Colonic mucosa (tissue), 4 donors: ENCODE measurements at places on chromosomes 11 and 22.

DNA sequence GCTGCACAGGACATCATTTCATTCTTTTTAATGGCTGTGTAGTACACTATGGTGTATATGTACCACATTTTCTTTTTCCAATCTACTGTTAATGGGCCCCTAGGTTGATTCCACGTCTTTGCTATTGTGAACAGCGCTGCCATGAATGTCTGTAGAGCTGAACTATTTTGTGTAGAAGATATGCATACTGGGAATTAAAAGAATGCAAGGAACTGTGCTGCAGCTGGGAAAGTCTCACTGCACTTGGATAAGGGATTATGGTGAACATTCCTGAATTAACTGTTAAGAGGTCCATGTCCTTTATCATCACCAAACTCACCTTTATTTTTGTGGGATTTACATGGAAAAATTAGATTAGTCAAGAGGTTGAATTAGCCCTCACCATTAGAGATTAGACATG is 224.7 kb downstream of the SNX19 start:
- no peak for DNase-seq

- no peak for DNase-seq
Observed at GRCh38 chr11:46099963-46100316, 21.3 kb downstream of the PHF21A start.

- DNase-seq, result no peak
Observed at GRCh38 chr22:47152938-47153337, 390.5 kb downstream of the TBC1D22A start.

- DNase-seq, result no peak
Observed at GRCh38 chr11:60954421-60954820, 2.4 kb upstream of the SLC15A3 start.

DNA sequence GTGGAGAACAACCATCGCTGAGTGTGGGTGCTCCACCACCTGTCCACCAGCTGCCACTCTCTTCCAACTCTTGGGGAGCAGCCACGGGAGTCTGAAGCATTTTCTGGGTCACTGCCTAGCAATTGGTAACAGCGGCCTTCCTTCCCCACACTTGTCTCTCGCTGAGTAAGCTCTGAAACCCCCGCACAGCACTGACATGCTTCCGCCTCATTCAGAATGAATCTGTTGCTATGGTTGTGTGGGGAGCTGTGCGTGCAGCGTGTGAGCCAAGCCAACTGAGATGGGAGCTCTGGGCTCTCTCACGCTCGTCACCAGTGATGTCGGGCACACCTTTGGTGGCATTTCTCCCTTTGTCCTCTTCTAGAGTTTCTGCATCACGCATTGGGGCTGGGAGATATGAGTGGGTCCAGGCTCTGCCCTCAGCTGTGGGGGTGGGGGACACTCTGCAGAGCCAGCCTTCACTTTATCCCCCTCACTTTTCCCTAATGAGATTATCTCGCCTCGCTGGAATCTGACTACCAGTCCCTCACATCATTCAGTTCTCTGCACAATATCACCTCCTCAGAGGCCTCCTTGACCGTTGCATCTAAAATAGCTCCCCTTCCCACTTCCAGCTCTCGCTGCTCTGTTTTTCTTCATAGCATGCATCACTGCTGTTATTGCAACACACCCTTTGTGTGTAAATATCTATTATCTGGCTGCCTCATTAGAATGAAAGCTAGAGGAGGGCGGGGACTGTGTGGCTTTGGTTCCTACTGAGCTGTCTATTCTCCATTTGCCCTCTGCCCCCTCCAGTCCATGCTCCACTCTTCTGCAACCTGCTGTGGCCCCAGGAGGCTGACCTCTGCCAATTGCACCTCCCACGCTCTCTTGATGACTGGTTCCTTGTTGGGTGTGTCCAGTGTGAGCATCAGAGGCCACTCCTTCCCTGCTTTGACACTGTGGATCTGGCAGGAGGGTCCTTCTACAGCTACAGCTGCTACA is 569.9 kb upstream of the CADM1 start:
- no peak for DNase-seq

- no peak for DNase-seq
Observed at GRCh38 chr11:91220476-91221202, 997.8 kb upstream of the CHORDC1 start.

- no peak for DNase-seq
Observed at GRCh38 chr11:117678658-117679406, 118.2 kb downstream of the DSCAML1 start.

DNA sequence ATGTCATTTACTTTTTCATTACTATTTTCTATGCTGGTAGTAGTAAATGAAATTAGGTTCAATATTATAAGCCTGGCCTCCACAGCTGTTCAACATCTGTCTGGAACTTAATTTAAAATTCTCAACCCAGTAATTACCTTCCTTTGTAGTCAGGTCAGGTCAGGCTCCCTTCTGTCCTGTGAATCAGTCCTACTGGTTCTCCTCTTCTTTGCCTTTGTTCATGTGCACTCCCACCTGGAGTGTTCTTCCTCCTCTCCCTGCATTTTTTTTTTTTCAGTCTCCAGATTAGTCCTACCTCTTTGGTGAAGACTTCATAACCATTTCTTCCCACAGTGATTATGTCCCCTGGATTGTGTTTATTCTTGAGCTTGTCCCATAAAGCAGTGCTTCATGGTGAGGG is 67.9 kb downstream of the DKK3 start:
- DNase-seq, result no peak
